ENCODE measurements at places on chromosomes 16 and 17. TPM values are rescaled to one million over a fixed set of nuclear protein-coding genes. Genes with fewer than 3 reads are reported as not detected.

- no peak for DNase-seq
These were observed 136.9 kb downstream of the RBFOX3 start for GRCh38 chr17:79473876-79474440.

GRCh38 chr16:57791195-57791892 lies 10.9 kb downstream of the KIFC3 start:
- no peak for DNase-seq

GRCh38 chr17:74786431-74787055 lies 10.4 kb upstream of the NAT9 start:
- no peak for DNase-seq

- DNase-seq: peak; percentile 57
These were observed 29.2 kb downstream of the GNA13 start for GRCh38 chr17:65027305-65027704.

DNA sequence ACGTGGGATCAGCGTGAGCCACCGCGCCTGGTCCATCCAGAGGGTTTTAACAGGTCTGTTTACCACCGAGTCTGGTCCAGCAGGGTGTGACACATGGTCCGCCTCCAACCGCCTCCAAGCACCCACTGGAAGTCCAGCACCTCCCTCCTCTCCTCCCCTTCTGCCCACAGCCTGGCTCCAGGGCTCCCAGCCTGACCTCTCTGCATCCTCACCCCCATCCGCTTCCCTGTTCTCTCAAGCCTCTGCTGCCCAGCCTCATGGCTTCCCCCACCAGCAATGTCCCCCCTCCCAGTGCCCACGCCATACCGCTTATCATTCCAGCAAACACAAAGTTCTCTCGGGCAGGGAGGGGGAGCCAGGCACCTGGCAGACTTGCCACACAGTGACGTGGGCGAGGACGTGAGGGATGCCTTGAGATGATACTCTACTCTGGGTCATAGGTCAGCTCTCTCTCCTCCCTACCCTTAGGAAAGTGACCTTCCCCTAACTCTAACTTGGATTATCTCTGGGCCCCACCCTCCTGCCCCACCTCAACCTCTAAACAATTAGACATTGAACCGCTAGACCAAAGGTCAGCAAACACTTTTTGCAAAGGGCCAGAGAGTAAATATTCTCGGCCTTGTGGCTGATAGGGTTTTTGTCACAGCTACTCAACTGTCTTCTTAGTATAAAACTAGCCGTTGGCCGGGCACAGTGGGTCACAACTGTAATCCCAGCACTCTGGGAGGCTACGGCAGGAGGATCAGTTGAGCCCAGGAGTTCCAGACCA lies 23.1 kb downstream of the CDC42EP4 start:
- no peak for DNase-seq

CCDC144A gene
- total RNA-seq: 4.8 TPM

ABCA10 gene
- total RNA-seq: 1.9 TPM

GRCh38 chr16:180101-180675 lies at the start of gene HBQ1:
HBQ1 (plus strand) TSS chr16:180459; CDS start chr16:180487, 28 bp downstream.
- DNase-seq: peak; percentile 54

DNA sequence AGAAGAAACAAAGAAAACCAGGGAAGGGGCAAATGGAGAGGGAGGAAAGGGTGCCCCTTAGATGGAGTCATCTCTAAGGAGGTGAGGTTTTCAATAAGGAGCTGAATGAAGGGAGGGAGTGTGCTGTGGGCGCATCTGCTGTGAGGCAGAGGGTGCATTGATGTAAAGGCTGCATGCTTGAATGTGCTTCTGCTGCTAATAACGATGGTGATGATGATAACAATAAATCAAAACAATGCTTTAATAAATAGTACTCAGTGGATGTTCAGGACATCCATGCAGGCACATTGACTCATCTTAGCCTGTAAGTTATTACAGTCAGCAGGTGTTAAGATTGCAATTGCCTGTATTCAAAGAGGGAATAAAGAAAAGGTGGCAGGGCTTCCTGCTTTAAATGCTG lies 87.8 kb downstream of the SHISA6 start:
- no peak for DNase-seq

DNA sequence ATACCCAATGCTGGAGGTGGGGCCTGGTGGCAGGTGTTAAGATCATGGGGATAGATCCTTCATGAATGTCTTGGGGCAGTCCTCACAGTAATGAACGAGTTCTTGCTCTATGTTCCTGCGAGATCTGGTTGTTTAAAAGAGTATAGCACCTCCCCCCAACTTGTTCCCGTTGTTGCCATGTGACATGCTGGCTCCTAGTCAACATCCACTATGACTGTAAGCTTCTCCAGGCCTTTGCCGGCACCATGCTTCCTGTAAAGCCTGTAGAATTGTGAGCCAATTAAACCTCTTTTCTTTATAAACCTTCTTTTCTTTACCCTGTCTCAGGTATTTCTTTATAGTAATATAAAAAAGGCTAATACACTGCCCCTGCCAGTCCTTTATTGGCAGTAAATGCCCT lies 33.3 kb downstream of the RANBP10 start:
- DNase-seq: no peak

- peak; percentile 27 for DNase-seq
These were observed 3.1 kb upstream of the CIAO3 start for GRCh38 chr16:743794-744500.
